ENCODE measurements at places on chromosomes 4 and X.
A peak's percentile ranks its signal among the peaks of the same experiment; 100 is the strongest.

- no peak for DNase-seq
Observed at GRCh38 chr4:178196751-178197374, 754.6 kb upstream of the AGA start.

GRCh38 chr4:41933997-41934503 is 1.2 kb upstream of the TMEM33 start:
- DNase-seq: no peak

DNA sequence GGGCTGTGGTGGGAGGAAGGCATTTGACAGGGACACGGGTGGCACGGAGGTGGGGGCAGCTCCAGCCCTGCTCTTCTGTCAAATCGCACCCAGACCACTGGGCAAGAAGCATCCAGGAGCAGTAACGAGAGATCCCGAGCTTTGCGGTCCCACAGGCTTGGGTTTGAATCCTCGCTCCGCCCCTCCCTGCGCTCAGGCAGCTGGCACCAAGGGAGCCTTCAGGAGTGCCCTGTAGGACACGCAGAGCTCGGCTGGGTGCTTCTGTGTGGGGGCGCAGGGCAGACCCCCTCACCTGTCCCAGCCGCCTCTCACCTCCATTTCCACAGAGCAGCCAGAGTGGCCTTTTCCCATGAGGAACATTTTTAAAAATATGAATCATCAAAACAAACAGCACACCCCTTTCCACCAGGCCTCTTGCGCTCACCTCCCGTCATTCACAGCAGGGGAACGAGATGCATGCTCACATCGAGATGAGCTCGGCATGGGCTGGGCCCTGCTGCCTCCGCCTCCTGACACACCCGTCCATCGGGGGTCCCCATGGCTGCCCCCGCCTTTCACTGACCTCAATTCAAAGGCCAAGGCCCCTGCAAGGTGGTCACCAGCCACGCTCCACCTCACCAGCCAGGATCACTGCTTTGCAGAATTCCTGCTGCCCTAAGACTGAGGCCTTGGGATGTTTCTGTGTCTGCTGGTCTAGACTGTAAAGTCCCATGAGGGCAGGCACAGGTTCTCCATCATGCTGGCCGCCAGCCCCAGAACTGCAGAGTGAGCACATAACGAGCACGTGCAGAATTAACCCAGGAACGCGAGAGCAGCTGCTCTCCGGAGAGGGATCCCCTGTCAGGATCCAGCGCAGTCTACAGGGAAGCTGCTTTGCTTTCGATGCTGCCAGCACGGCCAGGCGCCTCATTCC is 52.7 kb downstream of the ACOX3 start:
- DNase-seq: no peak

- no peak for DNase-seq
Observed at GRCh38 chr4:173684223-173684622, 154.2 kb upstream of the HAND2 start.

- no peak for DNase-seq
Observed at GRCh38 chrX:100662796-100663195, 18.8 kb downstream of the SRPX2 start.

GRCh38 chrX:46263494-46263893 is 281.7 kb downstream of the ZNF674 start:
- no peak for DNase-seq

- DNase-seq: peak; percentile 29
Observed at GRCh38 chr4:56640621-56641493, 40.2 kb downstream of the HOPX start.

DNA sequence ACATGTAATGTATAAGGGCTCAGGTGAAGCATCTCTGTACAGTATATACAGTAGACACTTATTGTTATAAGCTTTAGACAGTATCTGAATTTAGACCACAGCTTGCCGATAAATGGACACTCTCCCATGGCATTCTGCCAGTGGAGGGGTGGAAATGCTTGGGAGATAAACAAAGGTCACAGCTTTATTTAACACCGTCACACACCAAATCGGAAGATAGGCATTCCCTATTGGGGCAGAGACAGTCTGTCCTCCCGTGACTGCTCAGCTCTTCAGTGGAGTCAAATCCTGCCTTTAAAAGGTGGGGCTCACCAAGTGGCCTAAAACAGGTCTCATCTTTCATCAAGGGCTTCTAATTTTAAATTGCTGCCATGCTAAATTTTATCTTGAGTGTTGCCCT is 178.8 kb downstream of the CAMK2D start:
- DNase-seq: no peak

DNA sequence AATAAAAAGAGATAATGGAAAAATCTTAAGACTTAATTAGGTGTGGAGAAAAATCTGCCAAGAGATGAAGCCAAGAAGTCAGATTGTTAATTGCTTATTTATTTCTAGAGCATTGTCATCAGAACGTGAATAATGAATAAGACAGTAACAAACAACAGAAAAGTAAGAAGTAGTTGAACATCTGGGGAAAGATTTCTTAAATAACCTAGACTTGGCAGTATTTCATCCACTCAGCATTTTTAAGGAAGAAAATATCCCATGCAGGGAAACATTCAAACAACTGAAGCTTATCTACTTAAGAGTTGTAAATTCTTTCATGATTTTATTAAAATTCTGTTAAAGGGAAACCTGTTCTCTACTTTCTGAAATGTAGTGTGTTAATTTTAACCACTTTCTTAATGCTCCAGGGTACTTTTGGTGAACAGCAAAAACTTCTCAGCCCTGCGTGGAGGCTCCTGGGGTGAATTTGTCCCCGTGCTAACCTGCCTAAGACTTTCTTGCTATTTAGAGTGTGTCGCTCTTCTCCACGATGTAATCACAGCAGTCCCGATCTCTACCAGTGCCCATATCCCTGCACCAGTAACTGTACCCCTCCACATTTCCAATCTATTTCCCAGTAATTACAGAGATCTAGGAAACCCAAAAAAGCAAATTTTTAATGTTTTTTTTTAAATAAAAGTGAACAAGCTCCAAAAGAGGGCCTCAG is 124.6 kb downstream of the CORIN start:
- DNase-seq: no peak

DNA sequence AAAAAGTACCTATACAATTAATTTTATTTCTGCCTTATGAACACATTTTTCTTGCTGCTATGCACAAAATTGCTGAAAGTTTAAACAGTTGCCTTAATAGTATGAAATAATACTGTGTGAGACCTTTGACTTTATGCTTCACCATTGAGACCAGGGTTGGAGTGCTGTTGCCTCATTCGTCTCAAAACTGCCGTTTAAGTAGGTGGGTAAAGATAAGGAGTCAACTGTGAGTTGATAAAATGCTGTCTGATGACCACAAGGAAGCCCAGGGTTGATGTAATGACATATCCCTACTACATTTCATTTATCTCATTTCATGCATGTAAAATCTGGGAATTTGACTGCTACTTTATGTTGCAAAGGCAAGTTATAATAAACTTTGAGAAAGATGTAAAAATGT is 23.4 kb downstream of the STK26 start:
- DNase-seq: no peak

DNA sequence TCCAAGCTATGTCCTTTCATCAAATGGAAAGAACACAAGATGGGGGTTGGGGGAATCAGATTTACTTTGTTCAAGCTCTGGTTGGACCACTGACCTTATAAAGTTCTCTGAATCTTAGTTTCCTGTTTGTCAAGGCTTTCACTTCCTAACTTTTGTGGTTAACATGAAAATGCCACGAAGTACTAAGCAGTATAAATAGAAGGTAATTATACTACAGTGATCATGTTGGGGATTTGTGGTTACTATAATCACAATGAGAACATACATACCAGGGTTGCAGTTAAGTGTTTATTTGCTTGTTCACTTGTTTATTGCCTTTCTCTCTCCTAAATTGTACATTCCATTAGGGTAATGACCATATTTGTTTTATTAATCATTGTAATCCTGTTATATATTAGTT is 53.2 kb downstream of the SPRY1 start:
- DNase-seq: no peak

GRCh38 chr4:90857081-90857820 is 730.1 kb downstream of the CCSER1 start:
- no peak for DNase-seq

DNA sequence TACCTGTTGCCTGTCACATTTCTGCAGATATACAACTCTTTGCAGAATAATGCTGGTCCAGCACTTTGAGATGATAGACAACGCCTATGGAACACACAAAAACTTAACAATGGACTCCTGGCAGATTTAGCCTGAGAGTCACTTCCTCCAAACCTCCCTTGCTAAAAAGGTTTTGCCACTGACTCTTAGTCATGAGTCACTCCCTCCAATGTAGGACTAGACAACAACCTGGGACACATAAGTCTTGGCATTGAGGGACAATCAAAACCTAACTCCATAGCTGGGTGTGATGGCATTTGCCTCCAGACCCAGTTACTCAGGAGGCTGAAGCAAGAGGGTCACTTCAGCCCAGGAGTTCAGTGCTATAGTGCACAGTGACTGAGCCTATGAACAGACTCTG is 22.0 kb upstream of the EIF4E start:
- no peak for DNase-seq

Data from vagina (tissue), 2 donors.